ENCODE measurements at places on chromosomes 6 and 20.

- no peak for DNase-seq
Observed at GRCh38 chr20:2314759-2315439, 19.1 kb downstream of the TGM3 start.

DNA sequence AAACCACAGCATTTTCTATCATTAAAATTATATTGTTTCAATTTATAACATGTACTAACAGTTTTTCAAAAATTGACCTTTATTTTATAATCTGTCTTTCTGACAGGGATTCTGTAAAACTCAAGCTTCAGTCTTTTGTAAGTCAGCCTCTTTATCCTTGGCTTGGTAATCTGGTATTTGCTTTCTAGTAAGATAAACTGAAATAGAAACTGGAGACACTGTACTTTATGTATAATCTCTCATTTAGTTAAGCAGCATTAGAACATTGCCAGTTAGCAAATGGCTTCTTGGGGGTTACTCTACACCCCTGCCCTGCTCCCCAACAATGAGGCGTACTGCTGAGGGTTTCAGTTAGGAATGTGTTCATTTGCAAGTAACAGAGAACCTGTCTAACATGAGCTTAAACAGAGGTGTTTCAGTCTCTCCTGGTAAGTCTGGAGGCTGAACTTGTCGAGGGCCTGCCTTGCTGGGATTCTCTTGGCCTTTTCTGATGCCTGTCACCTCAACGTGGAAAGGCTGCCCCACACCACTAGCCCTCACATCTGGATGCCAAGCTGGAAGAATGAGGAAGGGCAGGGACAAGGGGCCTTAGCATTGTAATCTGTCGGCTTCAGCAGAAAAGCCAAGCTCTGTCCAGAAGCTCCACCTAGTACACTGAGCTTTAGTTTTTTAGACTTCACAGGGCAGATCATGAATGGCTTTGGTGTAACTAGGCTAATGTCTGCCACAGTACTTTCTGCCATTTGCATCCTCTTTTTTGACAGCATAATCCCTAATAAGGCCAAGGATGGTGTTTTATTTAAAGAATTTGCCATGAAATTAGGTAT, 34.8 kb downstream of the SH3BGRL2 start:
- no peak for DNase-seq

- DNase-seq = no peak
Observed at GRCh38 chr20:40809361-40809760, 120.3 kb upstream of the MAFB start.

DNA sequence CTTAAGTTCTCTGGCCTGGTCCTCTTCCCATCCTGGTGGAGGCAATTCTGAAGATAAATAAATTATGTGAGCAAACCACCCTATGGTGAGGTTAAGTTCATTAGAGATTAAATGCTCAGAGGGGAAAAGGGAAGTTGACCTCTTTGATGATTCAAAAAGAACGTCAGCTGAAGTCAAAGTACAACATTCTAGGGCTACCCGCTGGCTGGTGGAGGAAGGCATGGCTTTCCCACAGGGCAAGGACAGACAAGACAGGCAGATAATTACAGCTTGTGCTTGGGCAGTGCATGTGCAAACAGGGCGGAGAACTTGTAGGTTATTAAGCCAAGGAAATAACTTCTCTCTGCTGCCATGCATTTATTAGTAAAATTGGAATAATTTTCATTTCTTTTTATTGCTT, 91.0 kb upstream of the SLC24A3 start:
- DNase-seq = no peak

GRCh38 chr6:148565930-148566663, 180.7 kb upstream of the UST start:
- DNase-seq = no peak

DNA sequence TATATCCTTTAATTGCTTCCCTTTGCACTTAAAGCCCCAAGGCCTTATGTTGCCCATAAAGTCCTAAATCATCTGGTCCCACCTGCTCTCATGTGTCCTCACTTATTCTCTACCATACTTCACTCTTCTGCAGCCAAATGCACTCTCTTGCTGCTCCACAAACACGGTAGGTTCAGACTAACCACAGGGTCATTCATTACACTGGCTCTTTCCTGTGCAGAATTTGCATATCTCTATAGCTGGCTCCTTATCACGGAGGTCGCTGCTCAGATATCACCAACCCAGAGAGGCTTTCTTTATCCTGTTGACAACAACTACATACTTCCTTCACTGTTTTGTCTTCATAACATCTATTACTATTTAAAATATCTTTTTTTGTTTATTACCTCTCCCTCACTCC, 86.8 kb downstream of the MOXD1 start:
- DNase-seq = no peak

DNA sequence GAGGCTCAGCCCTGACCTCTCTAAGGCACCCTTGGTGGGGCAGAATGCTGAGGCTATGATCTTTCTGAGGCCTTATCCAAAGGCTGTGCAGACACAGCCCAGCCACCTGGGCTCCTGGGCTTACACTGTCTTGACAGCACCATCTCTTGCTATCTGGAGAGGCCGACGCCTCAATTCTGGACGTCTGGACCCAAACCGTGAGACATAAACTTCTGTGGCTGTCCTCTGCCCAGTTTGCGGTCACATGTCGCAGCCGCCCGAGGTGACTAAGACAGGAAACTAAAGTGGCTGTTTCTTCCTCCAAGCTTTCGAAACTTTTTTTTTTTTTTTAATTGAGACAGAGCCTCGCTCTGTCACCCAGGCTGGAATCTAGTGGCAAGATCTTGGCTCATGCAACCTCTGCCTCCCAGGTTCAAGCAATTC, 49.3 kb downstream of the PRR18 start:
- DNase-seq = no peak

GRCh38 chr6:44917430-44917829, 410.7 kb upstream of the RUNX2 start:
- DNase-seq = no peak

- peak; percentile 38 for DNase-seq
Observed at GRCh38 chr20:35490736-35491181, 35.4 kb downstream of the CEP250 start.

DNA sequence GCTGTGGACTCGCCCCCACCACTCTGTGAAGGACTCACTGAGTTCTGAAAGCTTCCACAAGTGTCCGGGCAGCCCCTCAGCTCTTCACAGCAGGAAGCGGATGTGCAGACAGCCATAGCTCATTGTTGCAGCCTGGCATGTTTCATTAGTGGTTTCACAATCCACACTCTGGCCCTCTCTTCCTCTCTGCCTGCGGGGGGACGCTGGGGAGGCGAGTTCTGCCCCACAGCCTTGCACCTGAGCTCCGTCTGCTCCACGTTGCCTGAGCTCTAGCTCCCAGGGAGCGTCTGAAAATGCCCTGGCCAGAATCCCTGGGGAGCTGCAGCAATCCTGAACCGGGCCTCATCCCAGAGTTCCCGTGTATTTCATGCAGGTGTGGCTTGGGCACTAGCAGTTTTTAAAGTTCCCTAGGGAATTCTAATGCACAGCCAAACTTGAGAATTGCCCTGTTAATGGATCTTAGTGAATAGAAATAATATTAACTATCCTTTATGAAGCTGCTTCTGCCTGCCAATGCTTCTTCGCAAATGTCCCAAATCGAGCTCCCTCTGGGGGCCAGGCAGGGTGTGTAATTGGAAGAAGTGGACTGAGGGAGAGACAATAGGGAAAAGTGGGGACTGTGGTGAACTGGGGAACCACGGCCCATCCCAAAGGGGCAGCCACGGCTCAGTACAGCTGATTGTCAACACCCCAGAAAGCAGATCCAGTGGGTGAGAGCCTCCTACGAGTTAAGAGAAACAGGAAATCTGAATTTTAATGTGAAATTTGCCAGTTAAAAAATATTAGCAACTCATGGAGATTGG, 51.5 kb downstream of the CTCFL start:
- DNase-seq = no peak

DNA sequence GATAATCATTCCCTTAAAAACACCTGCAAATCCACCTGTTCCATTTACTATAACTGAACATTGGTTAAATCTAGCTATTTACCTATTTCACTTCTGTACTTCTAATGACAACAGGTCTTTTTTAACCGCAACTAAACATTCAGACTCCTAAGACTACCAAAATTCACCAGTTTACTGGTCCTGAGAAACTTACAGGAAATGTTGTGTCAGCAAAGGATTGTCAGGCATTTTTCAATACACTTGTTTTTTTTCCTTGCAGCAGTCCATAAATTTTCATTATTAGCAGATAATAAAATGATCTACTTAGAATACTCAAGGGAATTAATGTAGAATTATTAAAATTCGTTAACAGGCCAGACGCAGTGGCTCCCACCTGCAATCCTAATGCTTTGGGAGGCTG, 5.3 kb downstream of the ZUP1 start:
- DNase-seq = no peak

GRCh38 chr6:158184608-158185007, 16.5 kb downstream of the GTF2H5 start:
- DNase-seq = no peak

- DNase-seq = no peak
Observed at GRCh38 chr6:121881974-121882667, 446.7 kb downstream of the GJA1 start.

DNA sequence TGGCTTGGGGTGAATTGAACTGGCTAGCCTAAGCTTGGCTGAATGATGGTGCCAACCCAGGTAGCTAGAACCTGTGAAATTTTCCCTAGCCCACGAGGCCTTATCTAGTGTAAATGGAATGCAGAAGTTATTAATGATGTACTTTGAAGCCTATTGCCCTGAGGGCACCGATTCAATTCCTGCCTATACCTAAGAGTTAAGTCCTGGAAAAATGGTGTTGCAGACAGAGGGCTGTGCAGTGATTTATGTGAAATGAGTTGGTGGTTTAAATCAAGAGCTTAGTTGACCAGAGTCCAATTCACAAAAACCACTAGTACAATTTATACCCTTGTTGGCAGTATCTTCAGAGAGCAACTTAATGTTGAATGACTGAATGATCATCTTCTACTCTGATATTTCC, 373.8 kb upstream of the JAG1 start:
- DNase-seq = no peak

DNA sequence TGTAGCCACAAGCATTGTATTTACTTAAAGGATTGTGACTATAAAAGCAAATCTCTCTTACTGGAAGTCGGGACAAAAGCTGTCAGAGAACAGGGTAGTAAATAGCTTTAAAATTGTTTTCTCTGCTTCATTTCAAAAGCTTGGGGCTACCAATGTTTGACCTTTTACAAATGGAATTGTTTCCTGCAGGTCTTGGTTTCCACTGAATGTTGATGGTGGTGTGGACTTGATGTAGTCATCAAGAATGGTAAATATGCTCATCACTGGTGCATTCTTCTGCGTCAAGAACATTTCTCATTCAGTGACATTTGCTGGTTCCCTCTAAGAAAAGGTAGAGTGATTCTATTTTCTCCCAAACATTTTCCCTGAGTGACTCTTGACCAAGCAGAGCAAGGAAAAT, 435.4 kb upstream of the KHDRBS2 start:
- DNase-seq = no peak

DNA sequence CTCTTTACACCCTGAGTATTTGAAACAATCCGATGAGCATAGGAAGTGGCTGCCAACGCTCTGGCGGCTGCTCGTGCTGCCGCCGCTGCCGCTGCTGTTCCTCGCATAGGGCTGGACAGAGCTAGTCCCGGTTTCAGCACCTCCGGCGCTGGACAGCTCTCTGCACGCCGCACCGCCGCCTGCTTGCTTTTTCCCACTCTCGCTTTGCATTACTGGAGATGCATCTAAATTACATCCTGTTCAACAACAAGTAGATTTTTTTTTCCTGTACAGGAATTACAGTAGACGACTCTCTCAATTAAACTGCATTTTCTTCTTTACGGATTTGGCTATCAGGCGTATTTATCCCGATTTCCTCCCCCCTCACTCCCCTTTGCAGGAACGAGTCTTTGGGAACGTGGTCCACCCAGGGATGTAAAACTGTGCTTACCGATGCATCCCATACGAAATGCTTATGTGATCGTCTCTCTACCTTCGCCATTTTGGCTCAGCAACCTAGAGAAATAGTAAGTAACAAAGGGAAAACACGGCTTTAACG, 563.8 kb downstream of the LMBRD1 start:
- no peak for DNase-seq

DNA sequence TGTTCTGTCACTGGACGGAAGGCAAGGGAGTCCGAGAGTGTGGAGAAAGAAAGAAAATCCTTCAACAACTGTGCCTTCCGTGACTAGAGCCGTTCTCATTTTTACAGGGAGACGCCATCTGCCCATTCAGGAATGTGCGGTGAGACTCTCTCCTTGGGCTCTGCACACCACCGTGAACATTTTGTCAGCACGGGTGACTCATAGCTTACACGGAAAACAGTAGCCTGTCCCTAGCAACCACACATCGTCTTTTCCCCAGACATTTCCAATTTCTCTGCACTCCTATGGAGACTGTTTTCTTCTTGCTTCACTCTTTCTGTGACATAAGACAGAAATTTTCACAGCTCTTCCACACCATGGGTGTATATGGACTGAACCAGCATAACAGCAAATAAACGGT, 55.1 kb downstream of the TBXT start:
- no peak for DNase-seq

GRCh38 chr6:46909371-46909770, 12.4 kb downstream of the ADGRF5 start:
- DNase-seq = no peak

DNA sequence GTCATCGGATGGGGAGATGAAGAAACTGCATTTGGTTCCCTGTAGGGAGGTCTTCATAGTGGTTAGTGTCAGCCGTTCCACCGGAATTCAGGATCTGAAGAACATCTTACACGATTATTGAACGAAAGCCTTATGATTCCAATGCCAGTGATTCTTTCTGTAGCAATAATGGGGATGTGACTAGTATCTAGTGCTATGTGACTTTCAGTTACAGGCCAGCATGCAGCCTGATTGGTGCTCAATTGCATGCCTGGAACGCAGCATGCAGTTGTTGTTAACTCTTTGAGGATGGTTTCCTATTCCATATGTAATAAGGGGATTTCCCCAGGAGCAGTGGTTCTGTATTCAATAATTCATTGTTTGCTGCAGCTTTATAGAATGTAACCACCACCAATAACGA, 71.6 kb upstream of the SLC22A1 start:
- DNase-seq = no peak

DNA sequence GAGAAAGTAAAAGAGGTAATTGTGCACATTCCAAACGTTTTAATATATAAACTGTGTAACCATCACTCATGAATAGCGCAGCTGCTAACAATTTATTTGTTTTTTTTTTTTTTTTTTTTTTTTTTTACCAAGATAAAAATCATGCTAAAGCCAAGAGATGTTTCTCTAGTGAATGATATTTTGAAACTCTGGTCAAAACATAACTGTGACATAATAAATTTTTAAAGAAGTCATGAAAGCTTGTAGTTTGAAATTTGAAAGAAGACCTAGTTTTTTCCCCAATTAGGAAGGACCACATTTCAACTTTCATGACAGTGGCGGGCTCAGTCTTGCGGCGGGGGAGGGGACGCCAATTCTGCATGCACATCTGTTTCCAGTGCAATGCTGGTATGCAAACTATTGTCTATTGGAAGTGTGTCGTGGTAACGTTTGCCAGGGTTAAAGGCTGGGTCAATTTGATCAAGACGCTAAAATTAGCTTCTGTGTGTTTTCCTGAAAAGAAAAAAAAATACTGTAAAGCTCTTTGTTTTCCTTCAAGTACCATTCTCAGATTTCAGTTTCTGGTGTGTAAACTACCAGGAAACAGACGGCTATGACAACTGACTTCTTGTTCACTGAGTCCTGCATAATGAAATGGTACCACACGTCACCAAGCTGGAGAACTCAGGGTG, 211.9 kb downstream of the FOXC1 start:
- no peak for DNase-seq

GRCh38 chr20:64038224-64038564, 2.2 kb downstream of the C20orf204 start:
- no peak for DNase-seq

Data from central memory CD8-positive, alpha-beta T cell (primary cell).